Type B pancreatic cell (in vitro differentiated cells): ENCODE measurements at places on chromosomes 13 and 19.
A peak's percentile ranks its signal among the peaks of the same experiment; 100 is the strongest.

- no peak for DNase-seq
Measured at GRCh38 chr13:23386533-23386932, 47.0 kb downstream of the SACS start.

- no peak for DNase-seq
Measured at GRCh38 chr13:46403851-46404732, 17.0 kb upstream of the RUBCNL start.

DNA sequence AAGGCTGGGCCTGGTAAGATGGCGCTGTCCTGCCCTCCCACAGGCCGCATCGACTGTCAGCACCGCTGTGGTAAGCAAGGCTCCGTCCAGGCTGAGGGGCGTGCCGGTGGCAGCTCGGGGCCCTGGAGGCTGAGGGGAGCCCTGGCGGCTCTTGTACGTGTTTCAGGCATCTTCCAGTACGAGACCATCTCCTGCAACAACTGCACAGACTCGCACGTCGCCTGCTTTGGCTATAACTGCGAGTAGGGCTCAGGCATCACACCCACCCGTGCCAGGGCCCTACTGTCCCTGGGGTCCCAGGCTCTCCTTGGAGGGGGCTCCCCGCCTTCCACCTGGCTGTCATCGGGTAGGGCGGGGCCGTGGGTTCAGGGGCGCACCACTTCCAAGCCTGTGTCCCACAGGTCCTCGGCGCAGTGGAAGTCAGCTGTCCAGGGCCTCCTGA is 1.2 kb downstream of the IZUMO4 start:
- DNase-seq: no peak

- DNase-seq: no peak
Measured at GRCh38 chr19:38661996-38662395, 14.5 kb downstream of the ACTN4 start.

DNA sequence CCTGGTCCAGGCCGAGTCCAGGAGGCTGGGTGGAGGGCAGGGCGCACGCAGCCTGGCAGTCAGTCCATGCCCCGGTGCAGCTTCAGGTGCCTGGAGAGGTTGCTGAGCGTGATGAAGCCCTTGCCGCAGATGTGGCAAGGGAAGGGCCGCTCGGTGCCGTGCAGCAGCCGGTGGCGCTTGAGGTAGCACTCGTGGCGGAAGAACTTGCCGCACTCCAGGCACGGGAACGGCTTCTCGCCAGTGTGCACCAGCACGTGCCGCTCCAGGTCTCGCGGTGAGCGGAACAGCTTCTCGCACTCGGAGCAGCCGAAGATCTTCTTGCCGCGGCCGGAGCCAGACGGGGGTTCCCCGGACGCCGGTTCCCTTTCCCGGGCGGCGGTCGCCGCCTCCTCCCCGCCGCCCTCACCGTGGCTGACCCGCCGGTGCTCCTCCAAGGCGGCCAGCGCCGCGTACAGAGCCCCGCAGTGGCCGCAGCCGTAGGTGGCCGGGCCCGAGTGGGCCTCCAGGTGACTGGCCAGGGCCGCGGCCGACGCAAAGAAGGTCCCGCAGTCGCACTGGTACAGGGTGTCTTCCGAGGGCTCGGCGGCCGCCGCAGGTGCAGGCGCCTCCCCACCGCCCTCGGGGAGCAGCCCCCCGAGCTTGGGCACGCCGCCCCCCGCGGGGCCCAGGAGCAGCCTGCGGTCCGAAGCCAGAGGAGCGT is 6.8 kb downstream of the FIZ1 start:
- DNase-seq: no peak

- DNase-seq: no peak
Measured at GRCh38 chr19:41172297-41173164, 20.5 kb upstream of the CYP2S1 start.

DNA sequence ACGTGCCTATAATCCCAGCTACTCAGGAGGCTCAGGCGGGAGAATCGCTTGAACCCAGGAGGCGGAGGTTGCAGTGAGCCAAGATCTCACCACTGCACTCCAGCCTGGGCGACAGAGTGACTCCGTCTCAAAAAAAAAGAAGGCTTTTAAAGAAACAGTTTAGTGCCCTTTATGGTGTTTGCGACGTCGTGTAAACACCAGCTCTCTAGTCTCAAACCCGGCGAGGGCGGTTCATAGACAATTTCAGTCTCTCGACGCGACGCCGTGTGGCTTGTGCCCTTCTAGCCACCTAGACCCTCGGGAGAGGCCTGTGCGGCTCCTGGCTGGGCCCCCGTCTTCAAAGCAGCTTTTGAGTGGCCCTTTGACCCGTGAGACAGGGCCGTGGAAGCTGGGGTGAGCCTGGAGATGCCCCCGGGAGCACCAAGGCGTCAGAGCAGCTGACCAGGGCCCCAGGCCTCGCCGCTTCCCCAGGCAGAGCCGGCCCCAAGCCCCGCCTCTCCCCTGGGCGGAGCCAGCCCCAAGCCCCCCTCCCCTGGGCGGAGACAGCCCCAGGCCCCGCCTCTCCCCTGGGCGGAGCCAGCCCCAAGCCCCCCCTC is 5.0 kb upstream of the MADCAM1 start:
- no peak for DNase-seq

DNA sequence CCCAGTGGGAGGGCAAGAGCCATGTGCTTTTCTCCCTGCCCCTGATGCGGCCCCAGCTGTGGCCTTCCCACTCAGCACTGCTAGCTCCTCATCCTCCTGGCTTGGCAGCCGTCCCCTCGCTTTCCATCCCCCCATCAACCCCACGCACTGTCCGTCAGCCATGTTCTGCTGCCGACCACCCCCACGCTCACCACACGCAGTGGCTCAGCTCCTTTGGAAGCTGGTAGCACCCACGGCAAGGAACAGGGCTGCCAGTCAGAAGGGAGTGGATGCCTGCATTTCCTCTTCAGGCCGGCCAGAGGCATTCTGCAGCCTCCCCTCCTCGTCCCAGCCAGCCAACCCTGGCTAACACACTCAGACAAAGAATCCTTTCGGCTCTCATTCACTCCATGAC is 6.3 kb downstream of the CALM3 start:
- DNase-seq: no peak

- DNase-seq: no peak
Measured at GRCh38 chr13:61795580-61795979, 379.9 kb upstream of the PCDH20 start.

- no peak for DNase-seq
Measured at GRCh38 chr13:63979951-63980350, 2564.3 kb upstream of the PCDH20 start.

- no peak for DNase-seq
Measured at GRCh38 chr19:50838239-50838638, 4.9 kb upstream of the KLK15 start.

- peak; percentile 87 for DNase-seq
Measured at GRCh38 chr19:48489608-48490216, 20.5 kb downstream of the CYTH2 start.

- no peak for DNase-seq
Measured at GRCh38 chr19:36417752-36418286, 625 bp downstream of the ZFP82 start.

GRCh38 chr13:95129004-95129403 is 172.2 kb downstream of the ABCC4 start:
- DNase-seq: no peak

DNA sequence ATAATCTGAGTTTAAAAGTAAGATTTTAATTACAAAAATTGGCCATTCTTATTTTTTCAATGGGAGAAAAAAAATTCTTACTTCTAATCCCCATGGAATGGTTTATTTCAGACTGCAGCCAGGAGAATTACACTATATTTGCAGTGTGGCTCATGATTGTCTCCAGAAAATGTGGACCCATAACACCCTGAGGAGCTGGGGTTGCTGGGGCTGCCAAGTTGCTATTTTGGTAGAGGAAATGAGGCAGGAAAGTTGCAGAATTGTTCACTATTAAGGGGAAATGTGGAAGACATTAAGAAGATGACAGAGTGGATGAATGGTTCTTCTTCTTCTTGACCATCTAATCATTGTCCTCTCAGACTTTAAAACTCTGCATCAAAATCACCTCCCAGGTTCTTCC is 4.6 kb upstream of the SCEL start:
- no peak for DNase-seq

DNA sequence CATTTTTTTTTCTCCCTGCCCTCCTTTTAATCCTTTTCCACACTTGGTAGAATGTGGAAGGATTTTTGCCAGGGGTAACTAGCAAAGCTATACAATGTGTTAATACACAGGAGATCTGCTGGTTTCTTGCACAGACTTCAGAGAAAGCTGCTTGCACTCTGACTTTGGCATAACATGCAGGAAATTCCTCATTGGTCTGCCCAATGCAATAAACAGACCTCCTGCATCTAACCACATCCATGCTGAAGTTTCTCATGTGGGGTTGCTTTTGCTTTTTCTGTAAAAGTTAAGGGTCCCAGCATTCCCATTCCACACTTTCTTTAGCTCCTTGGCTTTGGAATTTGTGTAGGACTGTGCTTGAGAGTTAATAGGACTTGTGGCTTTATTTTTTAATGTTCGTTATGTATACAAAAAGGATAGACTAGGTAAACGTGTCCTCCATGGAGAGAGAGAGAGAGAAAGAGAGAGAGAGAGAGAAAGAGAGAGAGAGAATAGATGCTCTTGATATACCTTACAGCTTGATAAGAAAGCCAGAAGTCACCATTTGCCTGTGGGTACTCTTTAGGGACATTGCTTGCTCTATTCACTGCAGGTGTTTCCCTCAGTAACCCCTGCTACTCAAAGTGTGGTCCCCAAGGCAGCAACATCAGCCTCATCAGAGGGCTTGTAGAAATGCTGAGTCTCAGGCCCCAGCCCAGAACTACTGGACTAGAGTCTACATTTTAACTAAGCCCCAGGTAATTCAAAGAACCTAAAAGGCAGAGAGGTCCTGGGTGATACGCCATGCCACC is 170.5 kb downstream of the SHISA2 start:
- DNase-seq: no peak

- DNase-seq: no peak
Measured at GRCh38 chr19:3931041-3931440, 1.8 kb upstream of the NMRK2 start.

- no peak for DNase-seq
Measured at GRCh38 chr13:110194451-110194850, 112.5 kb downstream of the COL4A1 start.

DNA sequence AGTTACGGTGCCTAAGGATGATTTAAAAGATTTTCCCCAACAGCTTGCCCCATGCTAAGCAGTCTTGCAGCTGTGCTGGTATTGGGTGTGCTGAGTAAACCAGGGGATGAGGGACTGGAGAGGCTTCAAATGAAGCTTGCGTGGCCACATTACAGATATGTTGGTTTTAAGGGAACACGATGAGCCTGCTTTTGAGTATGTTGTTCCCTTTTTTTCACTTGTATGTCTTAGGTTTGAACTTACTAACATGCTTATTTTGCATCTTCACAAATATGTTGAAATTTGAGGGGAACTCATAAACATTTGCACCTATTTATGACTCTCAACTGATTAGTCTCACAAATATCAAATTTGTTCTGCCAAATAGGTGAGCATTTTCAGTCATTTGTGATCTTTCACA is 2.0 kb upstream of the IL17D start:
- no peak for DNase-seq

DNA sequence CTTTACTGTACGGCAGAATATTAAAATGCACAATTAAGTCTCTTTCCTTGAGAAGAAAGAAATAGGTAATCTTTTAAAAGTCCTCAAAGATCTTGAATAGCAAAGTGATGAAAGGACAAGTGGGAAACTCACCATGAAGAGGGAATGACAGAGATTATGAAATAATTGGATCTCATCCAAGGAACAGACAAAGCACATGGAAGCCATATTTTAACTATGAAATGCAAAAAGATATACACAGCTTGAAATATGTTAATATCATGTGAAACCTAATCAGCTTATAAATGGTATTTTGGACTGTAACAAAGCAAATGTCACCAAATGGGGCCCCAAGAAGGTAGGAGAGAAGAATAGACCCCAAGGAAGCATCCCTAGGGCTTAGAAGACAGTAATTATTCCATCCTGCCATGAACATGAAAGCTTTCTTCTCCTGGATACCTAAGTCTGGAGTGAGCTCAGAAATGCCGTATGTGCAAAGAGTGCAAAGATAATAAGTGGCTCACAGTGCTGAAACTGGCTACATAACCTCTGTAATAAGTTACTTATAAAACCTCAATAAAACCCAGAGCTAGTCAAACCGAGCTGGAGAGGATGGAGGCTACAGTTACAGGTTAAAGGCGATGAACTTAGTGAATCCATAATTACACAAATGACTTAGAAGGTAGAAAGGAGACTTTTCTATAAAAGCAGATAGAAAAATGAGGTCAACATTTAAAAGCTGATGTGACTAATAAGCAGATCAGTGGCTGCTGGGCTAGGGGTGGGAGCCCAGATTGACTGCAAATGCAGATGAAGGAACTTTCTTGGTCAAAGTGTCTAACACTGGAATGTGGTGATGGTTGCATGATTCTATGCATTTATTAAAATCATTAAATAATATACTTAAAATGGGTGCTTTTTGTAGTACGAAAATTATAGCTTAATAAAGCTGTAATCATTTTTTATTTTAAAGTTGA is 34.4 kb downstream of the DCLK1 start:
- DNase-seq: no peak

DNA sequence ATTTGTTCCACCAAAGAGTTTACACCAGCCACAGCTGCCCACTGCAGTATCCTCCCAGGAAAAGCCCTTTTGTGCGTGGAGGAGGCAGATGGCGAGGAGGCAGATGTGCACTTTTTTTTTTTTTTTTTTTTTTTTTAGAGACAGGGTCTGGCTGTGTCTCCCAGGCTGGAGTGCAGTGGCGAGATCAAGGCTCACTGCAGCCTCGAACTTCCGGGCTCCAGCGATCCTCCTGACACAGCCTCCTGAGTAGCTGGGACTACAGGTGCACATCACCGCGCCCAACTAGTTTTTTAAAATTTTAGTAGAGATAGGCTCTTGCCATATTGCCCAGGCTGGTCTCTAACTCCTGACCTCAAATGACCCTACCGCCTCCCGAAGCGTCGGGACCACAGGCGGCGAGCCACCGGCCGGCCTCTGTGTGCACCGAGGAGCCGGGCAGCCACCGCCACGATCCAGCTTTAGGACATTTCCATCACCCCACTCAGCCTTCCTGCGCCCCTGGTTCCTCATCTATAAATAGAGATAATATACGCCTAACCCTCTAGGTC is 563 bp upstream of the PDCD5 start:
- DNase-seq: no peak

GRCh38 chr13:41827507-41828213 is 133.2 kb downstream of the VWA8 start:
- DNase-seq: no peak

GRCh38 chr13:95642028-95642621 is 2.4 kb downstream of the DZIP1 start:
- no peak for DNase-seq
